ENCODE measurements at places on chromosomes 3 and 15.

DNA sequence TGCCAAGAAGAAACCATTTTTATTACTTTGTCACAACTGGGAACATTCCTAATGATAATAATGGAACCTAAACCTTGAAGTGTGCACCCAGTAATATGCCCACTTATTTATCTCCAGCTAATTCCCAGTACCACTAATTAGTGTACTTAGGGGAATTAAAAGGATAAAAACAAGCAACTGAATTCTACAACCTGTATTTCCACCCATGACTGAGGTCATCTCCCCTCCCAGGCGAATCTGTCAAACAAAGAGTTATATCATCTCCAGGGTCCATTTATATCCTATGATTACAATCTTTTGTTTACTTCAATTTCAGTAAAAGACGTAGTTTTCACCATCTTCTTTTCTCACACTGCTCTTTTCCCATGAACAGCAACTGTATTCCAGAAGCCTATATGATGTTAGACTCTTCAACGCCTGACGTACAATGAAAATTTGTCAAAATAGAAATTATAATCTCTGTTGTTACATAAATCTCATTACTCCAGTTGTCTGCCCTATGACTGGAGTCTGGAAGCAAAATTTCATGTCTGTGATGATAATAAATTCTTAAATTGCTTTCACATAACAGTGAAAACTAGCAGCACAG, 177.6 kb downstream of the GOLIM4 start:
- no peak for DNase-seq

DNA sequence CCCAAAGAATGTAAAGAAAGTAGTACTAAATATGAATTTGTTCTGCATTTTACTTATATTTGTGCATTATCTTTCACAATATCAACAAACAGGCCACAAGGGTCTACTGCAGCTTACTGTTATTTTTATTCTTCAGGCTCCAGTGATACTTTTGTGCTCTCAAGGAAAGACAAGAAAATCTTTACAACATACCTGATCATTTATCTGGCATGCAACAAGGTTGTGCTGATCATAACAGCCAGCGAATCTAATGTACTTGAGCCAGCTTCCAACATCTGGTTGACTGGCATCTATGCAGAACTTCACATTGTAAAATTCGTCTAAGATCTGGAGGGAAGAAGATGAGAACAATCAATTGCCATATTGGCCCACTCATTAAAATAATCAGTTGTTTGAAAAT, 520.0 kb downstream of the MECOM start:
- no peak for DNase-seq

DNA sequence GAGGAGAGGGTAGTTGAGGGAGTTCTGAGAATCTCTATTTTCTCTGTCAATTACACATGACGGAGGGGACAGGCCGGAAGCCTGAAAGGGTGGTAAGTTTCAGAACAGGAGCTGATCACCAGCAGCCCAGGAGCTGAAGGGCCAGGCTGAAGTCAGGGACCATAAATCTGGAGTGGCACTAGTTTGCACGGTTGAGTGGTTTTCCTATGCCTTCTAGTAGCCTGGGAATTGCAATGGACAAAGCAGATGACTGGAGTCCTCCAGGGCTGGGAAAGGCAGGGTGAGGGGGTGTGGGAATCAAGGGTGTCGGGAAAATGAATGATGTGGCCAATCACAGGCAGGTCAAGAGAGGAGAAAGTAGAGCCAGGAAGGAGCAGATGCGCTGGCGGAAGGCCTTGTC, 72.5 kb downstream of the MAGEF1 start:
- DNase-seq, result no peak

- no peak for DNase-seq
Observed at GRCh38 chr3:24355806-24356205, 138.8 kb downstream of the THRB start.

DNA sequence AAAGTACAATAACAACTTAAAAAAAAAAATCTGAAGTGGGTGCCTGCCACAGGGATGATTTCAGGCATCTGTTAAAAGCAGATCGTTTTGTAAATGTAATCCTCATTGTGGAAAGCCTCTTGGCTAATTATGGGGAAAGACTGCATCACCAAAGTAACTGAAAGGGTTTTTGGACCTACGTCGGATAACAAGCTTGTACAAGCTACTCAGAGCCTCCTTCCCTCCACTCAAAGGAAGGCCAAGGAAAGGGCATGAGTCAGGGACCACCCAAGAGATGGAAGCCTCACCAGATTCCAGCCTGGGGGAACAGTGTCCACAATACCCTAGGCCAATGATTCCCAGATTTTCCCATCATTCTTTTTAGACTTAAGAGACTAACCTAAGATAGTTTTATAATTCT, 84.3 kb downstream of the ATP1B3 start:
- DNase-seq, result no peak

- DNase-seq, result no peak
Observed at GRCh38 chr3:25503898-25504301, 75.8 kb downstream of the RARB start.

GRCh38 chr3:194087995-194088855, 47.7 kb upstream of the HES1 start:
- no peak for DNase-seq

- no peak for DNase-seq
Observed at GRCh38 chr15:51558411-51558810, 64.2 kb downstream of the DMXL2 start.

- DNase-seq, result no peak
Observed at GRCh38 chr3:8458238-8458661, 43.4 kb upstream of the LMCD1 start.

DNA sequence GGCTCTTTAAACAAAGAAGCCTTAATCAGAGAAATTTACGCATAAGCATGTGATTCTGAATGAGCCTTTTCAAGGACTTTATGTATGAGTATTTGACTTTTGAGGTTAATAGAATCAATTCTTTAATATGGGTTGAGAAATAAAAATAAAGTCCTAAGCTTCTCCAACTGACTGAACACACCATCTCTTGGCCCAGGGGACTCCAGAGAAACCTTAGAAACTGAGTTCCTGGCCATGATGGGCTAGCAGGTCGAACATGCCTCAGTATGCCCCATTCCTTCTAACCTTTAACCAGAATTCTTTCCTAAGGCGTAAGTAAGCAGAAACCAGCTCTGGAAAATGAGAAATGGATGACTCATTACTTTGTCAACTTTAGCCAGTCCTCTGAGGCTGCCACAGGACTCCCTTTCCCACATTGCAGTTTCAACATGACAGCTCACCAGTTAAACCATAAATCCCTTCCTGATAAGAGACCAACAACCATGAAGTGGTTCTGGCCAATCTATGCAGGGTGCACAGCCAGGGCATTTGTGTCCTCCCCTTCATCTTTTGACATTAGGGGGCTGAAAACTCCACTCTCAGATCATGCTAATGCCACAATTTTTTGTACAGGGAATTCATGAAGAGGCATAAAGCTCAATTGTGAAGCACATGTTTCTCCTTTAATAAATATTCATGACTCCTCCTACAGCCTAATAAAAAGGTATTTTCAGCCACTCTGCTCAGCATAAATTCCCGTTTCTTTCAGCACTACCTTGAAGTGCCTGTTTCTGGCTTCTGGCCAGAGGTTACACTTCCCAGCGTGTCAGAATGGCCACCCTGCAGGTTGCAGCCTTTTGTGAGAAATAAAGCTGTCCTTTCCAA, 33.3 kb downstream of the TM4SF18 start:
- DNase-seq, result no peak

- DNase-seq, result no peak
Observed at GRCh38 chr3:122915300-122916055, 112.1 kb downstream of the SEMA5B start.

DNA sequence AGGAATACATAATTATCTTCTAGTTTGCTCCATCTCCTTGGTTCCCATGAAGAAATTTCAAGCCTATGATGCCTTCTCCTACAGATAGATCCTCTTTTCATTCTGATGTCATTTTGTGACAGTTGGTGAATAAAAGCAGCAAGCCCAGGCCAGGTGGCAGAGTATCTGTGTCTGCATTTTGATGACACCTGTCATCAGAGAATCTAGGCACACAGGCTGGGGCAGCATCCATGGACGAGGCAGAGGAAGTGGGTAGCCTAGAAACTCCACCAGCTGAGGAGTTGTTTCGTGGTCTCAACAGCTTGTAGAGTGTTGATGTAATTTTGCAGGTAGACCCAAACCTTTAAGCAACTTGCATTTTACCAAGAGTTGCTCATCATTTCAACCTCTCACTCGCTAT, 269.8 kb downstream of the FEZF2 start:
- no peak for DNase-seq

GRCh38 chr3:127124120-127124519, 68.8 kb upstream of the PRR23E start:
- DNase-seq, result no peak

- peak; percentile 75 for DNase-seq
Observed at GRCh38 chr15:66269326-66270090, 16.0 kb upstream of the MEGF11 start.

GRCh38 chr15:101150723-101151040, 101.2 kb downstream of the CHSY1 start:
- no peak for DNase-seq

GRCh38 chr3:23728601-23729117, 77.1 kb upstream of the UBE2E1 start:
- DNase-seq, result no peak

DNA sequence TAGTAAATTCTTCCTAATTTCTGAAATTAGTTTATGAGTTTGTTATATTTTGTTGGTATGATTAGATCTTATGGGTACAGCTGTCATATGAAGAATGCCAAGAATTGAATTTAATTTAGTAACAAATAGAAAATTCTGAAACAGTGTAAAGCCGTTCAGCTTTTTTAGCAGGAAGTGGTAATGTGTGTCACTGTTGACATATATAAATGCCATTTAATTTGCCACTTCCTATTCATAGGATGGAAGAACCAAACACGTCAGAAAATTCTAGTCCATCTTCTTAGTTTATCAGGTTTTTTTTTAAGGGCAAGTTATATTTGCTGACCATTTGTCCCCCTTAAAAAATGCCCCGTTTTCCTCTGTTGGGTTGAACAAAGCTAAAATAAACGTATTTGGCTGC, 43.0 kb downstream of the RAB8B start:
- DNase-seq, result no peak

DNA sequence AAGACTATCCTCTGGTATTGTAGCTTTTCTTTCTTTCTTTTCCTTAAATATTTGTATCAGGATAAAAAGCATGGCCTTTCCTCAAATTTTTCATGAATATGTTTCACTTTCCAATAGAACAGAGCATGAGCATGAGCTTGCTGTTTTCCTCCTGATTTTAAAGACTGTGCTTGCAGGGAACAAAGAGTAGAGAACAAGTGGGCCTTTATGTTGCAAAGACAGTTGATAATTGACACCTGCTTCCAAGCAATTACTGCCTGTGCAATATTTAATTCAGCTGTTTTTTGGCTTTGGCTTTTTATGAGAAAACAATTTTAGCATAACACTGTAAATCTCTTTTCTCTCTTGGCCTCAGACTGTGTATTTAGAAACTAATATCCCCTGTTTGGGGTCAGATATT, 263.6 kb upstream of the AZI2 start:
- peak; percentile 33 for DNase-seq

DNA sequence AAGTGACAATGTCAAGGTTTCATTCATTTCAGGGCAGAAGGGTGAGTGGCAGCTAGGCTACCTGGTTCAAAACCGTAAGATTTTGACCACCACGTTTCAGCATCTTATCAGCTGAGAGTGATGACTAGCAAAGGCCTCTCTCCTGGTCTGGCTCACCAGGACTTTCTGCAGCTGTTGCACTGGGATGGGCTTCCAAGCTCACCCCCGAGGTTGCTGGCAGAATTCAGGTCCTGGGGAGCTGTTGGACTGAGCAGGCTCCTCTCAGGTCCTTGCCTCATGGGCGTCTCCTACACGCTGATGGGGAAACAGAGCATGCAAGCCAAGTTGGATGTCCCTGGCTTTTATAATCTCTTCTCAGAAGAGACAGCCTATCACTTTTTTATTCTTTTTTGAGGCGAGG, 88.8 kb upstream of the RNU6-1 start:
- DNase-seq, result no peak

GRCh38 chr3:123686251-123686650, 101.4 kb upstream of the HACD2 start:
- DNase-seq, result no peak

DNA sequence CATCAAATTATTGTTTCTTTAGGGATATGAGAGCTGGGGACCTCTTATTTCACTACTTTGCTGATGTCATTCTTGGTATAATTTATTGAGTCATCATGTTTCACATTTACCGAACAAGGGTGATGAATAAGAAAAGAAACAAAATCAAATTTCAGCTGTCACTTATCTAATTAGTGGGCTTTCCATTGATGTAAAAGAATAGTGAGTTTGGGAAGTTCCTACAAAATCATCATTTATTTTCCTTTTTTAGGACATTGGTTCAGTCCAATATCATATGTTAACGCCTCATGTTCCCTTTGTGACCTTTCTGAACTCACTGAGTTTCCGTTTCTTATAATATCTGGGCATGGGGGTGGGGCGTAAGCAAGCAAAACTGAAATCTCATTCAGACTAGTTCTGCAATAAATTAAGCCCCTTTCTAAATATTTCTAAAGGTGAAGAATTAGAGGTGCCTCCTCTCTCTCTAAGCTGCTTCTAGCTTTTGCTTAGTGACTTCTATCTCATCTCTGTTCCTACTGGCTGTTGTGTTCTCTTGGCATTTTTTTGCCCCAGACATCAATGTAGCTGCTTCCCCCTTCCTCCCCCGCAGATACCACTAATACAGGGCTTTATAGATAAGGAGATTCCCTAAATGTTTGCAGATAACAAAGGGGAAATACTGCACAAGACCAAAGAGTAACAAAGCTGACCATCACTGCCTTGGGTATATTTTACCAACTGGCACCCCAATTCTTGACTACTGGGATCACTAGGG, 238.0 kb upstream of the CTNNB1 start:
- no peak for DNase-seq

GRCh38 chr3:53493963-53494791, at the start of gene CACNA1D:
Gene CACNA1D (plus strand): TSS chr3:53494611. CDS start chr3:53495167, 556 bp downstream.
- peak; percentile 23 for DNase-seq
